AG10803 (cell line): ENCODE measurements at places on chromosomes 5 and 9.

- no peak for DNase-seq
These were observed 165.9 kb upstream of the TLX3 start for GRCh38 chr5:171143171-171143570.

- no peak for DNase-seq
These were observed 20.9 kb upstream of the SEMA6A start for GRCh38 chr5:116595498-116595897.

DNA sequence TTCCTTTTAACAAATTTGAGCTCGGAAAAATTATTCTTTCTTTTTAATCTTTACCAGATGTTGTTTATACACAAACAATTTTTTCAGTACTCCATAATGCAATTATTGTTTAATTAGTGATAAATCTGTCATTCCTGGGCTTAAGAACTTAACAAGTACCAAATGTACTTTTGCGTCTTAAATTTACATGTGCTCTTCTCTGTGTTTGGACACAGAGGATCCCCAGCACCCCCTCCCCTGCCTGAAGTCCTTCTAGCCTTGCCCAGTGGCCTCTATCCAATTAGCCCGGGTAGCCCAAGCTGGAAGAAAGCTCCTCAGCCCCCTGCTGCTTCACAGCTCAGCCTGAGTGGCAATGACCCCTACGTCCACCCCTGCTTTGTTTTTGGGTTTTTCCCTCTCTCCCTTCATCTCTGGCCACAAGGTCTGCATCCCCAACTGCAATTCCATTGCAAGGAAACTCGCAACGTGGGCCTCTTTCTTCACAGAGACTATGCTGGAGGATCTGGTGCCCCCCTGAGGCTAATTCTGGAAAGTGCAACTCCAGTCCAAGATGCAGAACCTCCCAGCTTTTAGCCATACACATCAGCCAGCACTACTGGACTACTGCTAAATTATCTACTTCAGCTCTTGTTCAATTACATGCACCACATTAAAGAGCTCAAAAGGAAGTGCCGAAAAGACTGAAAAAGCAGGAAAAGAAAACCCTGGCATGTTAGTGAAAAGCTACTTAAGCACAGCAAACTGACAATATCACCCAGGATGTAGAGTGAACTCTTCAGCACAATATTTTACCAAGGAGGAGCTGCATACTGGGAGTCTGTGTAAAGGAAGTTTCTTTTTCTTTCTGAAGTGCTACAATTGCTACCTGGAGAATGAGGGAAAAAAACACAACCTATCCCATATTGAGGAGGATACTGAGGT, 186.2 kb downstream of the FANCC start:
- DNase-seq, result peak; percentile 66

DNA sequence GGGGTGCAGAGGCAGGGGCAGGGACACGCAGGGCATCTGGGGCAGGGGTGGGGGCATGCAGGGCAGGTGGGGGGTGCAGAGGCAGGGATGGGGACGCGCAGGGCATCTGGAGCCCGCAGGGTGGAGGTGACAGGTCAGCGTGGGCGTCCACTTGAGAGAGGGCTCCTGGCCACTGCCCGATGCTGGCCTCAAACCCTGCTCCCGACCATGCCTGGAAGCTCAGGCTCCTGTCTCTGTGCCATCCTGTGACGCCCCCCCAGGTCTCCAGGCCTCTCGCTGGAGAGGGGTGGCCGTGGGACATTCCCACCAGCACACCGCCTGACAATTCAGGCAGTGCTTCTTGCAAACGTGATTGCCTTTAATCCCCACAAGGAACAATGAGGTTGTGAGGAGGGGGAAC, 33.0 kb downstream of the ZDHHC11B start:
- DNase-seq, result no peak

DNA sequence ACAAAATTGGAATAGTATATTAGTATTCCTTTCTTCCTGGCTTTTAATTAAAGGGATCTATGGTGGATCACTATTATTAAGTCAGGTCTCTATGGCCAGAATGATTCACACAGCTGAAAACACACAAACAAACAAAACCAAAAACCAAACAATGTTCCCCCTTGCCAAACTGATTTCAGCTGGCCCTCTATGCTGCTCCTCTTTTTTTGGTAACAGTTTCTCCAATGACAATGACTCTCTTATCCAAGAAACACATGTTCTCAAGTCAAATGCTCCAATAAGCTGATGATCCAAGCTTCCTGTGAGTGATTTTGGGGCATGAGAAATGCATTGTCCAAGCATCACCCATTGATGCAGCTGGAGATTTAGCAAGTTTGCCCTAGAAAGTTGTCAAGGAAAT, 193.4 kb upstream of the TUT7 start:
- no peak for DNase-seq

DNA sequence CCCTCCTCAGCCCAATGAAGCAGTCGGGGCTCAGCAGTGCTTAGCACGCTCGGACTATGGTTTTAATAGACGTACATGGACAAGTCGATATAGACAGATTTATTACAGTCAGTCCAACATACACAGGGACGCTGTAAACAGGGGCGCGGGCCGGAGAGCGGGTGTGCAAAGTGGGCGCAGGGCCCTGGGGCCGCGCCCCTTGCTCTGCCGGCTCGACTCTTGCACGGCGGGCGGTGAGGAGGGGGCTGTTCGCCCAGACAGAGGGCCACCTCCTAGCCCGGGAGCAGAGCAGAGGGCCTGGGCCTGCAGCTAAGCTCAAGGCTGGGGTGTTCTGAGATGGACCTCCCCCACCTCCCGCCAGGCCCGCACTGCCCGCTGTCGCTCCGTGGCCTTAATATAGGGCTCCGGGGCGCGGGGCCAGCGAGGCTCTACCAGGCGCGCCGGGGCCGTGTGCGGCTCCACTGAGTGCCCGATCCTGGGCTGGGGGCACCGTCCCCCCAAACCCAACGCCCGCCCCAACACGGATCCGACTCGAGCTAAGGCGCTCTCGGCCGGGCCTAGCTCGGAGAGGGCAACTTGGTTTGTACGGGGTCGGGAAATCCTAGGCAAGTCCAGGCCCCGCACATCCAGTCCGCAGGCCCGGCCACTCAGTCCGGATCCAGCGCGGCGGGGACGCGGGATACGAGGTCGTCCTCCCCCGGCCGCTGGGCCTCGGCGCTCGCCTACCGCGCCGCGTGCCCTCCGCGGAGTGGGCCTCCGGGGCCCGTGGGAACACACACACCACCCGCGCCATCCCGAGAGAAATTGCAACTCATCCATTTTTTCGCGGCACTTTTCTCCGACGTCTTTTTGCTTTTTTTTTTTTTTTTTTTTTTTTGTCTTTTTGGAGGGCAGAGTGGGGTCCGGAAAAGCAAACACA, 6.1 kb downstream of the PITX1 start:
- DNase-seq, result no peak

- DNase-seq, result no peak
These were observed 10.7 kb upstream of the TOR4A start for GRCh38 chr9:137266585-137267453.

DNA sequence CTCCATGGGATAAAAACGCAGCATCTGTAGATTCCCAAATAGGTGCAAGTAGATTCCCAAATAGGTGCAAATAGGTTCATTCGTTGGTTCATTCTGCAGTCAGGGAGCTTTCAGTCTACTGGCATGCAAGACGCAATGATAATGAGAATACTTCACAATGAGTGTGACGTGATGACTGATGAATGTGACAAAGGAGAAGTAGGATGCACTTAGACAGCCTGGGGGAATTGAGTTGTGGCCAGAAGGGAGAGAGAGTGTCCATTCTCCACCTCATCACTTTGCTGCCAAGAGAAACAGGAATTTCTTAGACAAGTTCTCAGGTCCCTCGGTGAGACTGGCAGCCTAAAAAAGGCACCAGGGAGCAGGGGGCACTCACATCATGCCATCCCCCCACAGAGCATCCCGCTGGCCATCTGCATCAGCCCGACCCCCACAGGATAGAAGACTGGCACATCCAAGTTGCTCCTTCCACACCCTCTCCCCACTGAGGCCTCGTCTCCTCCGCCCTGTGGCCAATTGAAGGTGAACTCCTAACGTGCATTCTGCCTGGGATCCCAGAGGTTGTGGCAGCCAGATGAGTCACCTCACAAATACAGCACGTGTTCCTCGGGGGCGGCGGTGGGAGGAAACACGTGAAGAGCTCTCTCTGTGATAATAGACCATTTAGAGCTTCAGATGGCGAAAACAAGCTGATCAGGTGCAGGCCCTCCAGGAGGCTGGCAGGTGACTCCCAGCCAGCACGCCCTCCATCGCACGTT, 19.9 kb upstream of the KCNIP1 start:
- peak; percentile 6 for DNase-seq

DNA sequence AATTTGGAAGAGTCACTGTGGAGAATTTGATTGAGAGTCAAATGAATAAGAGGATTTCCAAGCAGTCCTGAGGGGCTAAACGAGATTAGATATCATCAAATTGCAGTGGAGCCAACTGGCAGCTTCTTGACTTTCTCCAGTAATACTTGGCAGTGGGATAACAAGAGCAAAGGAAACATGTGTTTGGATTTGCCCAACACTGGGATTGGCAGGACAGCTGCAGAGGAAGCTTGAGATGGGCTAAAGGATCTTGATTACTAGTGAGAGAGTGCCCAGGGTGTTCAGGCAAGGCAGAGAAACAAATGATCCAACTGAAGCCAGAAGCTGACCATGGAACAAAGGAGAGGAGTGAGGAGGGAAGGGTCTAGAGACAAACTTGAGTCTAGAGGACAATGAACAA, 356.0 kb upstream of the ISL1 start:
- DNase-seq, result no peak

DNA sequence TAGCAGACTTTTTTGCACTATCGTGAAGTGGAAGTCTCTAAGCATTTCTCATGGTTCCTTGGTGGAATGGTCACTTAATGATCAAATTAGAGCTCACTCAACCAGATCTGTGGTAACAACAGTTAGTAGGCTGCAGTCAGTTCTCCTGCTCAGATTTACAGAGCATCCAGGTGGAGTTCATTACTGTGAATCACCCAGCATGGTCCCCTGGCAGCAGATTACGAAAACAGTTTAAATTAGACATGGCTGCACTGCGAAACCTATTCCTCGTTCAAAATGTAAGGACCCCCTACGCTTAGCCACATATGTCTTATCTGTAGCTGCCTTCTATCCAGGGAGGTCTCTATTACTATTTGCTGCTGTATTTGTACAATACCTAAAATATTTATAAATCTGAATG, 823.6 kb upstream of the ARRDC3 start:
- DNase-seq, result no peak
